ENCODE measurements at places on chromosomes 12 and 14.

DNA sequence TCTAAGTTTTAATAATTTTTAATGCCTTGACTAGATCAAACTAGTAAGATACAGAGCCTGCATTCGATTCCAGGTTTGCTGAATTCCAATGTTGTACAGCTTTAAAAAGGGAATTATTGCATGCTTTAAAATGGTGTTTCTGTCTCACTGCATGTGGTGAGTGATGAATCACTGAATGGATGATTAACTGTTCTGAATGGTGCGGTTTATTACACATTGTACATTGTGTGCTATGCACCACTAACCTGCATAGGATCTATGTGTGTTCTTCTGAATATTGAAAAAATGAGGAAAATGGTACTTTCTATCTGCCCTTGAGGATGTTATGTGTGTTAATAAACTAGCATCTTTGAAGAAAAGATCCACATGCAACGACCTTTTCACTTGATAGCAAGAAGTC lies 231.7 kb downstream of the NRXN3 start:
- DNase-seq, result no peak

DNA sequence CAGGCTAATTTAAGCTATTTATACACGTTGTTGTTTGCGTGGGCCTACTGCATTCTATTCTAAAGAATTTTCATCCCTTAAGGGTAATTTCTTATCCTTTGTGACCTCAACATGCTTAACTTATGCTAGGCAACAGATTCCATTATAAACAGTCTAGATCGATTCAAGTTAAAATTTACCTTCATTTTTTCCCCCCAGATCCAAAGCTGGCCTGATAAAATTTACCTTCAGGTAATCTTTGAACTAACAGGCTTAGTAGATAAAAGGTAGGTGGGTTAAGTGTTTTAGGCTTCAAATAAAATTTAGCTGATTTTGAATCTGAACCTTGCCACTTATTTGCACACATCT lies 389 bp upstream of the CCNB1IP1 start:
- no peak for DNase-seq

GRCh38 chr12:2949411-2949810 lies 9.8 kb upstream of the TEAD4 start:
- DNase-seq, result no peak

DNA sequence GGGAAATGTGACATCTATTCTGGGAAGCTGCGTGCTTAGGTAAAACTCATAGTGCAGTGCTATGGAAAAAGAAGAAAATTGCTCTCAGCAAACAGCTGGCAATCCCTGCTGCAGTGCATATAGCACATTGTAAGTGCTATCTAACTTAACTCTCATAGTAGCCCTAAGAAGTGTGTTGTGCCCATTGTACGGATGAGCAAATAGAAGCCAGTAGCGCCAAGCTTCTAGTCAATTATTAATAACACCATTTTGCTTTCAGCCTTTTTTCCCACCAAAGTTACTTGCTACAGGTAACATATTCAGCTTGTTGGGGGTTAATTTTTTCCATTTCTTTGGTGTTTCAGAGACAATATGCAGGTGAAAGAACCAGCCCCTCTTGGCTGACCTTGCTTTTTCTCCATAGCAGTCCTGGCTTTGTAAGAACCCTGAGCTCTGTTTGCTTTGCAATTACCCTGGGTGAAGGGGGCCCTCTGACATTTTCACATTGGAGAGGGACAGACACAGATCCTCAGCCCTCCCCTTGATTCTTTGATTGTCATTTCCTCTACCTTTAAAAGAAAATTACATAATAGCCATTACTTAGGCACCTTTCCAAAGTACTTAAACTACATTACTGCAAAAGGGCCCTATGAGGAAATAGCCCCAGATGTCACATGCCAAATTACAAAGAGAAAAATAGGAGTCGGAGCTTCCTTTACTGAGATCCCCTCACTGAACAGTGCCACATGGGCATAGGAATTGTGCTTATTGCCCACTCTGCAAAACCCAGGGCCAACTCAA lies 576.2 kb upstream of the TBX3 start:
- no peak for DNase-seq

GRCh38 chr12:41699658-41700057 lies 445.0 kb downstream of the GXYLT1 start:
- DNase-seq, result no peak

GRCh38 chr14:91193069-91193468 lies 51.4 kb downstream of the GPR68 start:
- no peak for DNase-seq

DNA sequence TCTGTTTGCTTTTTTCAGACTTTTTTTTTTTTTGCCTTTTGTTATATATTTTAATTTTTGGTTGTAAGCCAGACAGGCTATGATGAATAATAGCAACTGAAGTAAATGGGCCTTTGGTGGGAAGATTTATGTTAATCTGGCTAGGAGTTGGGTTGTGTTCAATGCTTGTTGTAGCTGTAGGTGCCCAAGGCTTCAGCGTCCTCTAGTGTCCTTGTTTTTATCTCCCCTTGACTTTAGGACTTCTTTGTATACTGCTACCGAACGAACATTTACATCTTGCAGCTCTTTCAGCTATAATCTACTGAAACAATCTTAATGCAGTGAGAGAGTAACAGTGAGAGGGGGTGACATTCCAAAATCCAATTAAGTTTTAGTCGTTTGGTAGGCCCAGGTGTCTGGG lies 848.4 kb upstream of the FBXO33 start:
- DNase-seq, result no peak

DNA sequence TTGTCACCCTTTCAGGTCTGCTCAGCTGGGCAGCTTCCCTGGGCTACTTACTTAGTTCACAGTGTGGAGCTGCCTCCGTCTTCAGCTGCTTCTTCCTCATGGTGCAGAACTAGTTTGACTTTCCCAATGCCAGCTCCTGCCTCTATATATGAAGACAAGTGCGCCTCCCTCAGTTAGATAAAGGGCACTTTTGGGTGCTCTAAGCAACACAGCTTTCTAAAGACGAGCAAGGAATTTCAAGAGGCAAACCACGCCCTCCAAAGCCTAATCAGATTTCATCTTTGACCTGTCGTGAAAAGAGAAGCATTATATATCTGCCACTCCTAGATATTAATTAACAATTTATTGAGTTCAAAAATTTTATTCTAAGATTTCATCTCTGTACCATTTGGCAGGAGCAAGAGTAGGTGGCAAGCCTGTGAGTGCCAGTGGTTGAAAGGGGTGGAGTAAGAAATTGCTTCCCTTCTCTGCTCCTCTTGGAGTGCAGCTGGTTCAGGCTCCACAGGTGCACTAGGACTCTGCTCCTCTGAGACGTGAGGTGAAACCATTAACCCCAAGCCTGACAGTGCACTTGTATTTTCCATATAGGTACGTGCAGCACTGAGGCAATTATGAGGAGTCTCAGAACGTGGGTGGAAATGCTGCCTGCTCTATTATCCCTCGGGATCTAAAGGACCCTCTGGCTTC lies 2.1 kb upstream of the SLC11A2 start:
- DNase-seq, result peak; percentile 47

- DNase-seq, result peak; percentile 81
These were observed 63.0 kb upstream of the PTHLH start for GRCh38 chr12:28035500-28035899.

DNA sequence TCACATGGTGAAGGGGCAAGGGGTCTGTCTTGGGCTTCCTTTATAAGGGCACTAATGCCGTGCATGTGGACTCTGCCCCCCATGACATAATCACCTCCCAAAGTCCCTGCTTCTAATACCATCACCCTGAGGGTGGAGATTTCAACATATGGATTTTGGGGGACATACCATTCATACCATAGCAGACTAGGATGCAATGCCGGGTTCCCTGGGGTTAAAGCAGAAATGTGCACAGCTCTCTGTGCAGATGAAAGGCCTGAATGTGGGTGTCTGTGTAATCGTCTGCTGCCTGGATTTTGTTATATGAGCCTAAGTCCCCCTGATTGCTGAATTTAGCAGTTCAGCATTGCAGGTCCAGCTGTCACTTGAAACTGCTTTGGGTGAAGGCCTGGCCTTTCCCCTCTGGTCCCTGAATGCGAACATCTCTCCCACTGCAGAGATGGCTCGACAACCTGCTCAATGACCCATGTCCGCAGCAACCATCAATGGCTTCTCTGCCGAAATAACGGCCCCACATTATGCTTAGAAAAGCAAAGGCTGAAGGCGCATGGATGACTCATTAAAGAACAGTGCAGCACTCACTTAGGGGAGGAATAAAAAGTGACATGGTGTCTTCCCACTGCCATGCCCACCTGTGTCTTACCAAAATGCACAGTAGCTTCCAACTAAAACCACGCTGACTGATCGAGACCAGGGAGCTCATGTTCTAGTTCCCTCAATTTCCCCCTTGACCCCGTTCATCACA lies 286.3 kb downstream of the DPF3 start:
- no peak for DNase-seq

DNA sequence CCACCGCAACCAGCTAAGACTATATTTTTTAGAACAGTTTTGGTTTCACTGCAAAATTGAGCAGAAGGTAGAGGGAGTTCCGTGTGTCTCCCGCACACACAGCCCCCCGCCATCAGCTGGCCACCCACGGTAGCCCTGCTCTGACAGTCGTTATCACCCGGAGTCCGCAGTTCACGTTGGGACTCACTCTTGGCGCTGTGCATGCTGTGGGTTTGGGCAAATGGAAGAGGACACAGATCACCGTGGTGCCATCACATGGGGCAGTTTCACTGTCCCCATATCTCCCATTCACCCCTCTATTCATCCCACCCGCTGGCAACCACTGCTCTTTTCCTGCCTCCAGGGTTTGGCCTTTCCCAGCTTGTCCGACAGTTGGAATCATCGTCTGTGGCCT lies 31.8 kb upstream of the ULK1 start:
- DNase-seq, result no peak

- no peak for DNase-seq
These were observed 272.0 kb upstream of the DIO2 start for GRCh38 chr14:80483331-80483730.

DNA sequence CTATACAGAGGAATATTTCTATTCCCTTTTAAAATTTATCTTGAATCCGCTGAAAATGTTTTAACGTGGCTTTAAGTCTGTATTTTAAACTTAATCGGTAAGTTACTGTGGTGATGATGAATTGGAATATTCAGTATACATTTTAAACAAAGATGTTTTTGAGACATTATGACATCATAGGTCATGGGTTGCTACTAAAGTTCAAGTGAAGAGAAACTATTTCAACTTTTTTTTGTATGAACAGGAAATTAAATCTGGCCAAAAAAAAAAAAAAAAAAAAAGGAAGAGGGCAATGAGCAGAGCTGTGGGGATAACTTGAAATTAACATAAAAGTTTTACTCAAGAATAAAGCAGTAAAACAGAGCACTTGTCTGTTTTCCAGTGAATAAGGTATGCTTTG lies 109.0 kb downstream of the PLEKHA5 start:
- DNase-seq, result no peak

DNA sequence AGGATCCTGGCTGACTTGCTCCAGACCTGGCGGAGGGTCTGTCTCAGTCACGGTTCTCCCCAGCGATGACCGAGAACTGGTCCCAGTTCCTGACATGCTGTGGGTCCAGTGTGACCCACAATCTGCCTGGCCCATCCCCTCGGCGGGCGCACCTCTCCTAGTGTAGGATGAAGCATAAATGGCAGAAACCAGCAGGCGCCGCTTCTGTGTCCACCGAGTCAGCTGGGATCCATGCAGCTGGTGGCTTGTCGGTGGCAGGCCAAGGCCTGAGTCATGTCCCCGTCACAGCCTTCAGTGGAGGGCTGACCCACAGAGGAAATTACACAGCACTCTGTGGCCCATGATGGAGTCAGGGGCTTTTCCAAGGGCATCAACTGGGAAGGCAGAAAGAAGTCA lies 38.5 kb downstream of the NFKBIA start:
- DNase-seq, result peak; percentile 56

- no peak for DNase-seq
These were observed 5.3 kb downstream of the SLC41A2 start for GRCh38 chr12:104952816-104953215.

DNA sequence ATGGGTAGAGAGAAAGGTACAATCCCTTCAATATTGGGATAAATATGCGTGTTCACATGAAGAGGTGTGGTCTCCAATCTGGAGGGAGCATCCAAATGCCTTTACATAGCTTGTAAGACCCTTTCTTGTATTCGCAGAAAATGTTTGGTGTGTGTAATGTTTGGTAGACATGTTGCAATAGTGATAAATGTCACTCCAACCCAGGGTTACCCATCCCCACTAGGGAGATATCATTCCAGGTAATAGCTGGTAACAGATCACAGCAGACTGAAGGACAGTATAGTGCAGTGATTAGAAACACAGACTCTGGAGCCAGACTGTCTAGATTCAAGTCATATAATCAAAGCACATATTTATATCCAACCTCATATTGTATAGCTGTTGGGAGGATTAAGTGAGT lies 733.6 kb upstream of the TBX3 start:
- no peak for DNase-seq

DNA sequence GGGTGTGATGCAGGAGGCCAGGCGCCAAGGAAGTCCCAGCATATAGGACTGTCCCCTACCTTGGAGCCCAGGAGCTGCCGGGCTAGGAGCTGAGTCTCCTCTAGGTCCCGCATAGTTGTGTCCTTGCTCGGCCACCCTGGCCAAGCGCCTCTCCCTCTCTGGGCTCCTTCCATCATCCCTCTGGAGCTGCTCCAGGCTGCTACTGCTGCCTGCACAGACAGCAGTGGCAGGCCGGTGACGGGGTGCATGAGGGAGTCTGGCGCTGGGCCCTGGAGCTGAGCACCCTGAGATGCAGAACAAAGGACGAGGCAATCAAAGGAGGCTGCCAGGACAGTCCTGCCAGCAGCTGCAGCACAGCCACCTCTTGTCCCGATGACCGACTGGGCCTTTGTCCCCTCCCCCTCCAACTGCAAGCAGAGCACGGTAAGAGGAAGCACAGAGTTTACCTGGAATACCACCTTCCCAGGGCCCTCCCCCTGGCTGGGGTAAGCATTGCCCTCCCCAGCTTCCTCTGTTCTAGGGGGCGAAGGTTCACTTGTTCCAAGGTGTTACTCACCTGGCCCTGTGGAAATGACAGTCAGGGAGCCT lies 10.4 kb downstream of the DTX1 start:
- no peak for DNase-seq

GRCh38 chr14:59632381-59632780 lies 55.8 kb upstream of the CCDC175 start:
- peak; percentile 55 for DNase-seq

DNA sequence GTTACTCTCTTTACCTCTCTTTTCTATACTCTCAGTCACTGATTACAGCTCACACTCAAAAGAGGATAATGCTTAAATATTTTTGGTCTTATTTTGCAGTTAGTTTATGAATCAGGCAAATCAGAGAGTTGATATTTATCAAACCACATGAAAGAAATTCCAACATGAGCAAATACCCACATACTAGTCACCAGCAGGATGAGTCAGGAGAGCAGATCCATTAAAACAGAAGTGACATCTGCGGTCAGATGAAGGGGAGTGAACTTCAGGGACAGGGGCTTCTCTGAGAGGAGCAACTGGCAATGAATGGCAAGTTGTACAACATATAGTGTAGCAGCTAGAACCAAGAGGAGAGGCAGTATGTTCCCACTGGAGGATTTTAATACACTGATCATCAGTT lies 258.7 kb downstream of the SYT10 start:
- no peak for DNase-seq

DNA sequence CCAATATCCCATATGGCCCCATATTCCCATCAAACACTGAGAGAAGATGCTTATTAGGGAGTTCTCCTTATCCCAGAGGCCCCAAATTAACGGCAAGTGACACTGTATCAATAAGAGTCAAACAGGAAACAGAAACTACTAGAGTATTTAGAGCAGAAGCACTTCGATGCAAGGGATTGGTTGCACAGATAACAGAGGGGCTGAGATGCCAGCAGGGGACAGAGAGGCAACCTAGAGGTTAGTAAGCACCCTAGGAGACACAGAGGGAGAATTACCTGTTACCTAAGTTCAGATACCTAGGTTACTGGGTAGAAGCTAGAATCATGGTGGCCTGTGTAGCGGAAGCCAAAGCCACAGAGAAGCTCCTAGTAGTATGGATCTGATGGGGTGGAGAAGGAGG lies 2.9 kb downstream of the HEBP1 start:
- DNase-seq, result no peak

Measured in lung microvascular endothelial cell (primary cell).